ENCODE measurements at places on chromosomes 6 and 20. TPM values are rescaled to one million over a fixed set of nuclear protein-coding genes. Genes with fewer than 3 reads are reported as not detected.
A peak's percentile ranks its signal among the peaks of the same experiment; 100 is the strongest.

GRCh38 chr6:83176246-83176645 is 16.8 kb downstream of the PGM3 start:
- no peak for DNase-seq

- DNase-seq: peak; percentile 22
Measured at GRCh38 chr6:144283646-144284477, 1.3 kb upstream of the UTRN start.

- DNase-seq: peak; percentile 78
Measured at GRCh38 chr20:38144974-38145728, 19.9 kb downstream of the TGM2 start.

GRCh38 chr6:80921861-80922460 is 815.5 kb downstream of the BCKDHB start:
- no peak for DNase-seq

- DNase-seq: peak; percentile 4
Measured at GRCh38 chr6:30238178-30238795, 25.1 kb upstream of the TRIM26 start.

The CDSN gene
- 0.22 TPM for total RNA-seq

DNA sequence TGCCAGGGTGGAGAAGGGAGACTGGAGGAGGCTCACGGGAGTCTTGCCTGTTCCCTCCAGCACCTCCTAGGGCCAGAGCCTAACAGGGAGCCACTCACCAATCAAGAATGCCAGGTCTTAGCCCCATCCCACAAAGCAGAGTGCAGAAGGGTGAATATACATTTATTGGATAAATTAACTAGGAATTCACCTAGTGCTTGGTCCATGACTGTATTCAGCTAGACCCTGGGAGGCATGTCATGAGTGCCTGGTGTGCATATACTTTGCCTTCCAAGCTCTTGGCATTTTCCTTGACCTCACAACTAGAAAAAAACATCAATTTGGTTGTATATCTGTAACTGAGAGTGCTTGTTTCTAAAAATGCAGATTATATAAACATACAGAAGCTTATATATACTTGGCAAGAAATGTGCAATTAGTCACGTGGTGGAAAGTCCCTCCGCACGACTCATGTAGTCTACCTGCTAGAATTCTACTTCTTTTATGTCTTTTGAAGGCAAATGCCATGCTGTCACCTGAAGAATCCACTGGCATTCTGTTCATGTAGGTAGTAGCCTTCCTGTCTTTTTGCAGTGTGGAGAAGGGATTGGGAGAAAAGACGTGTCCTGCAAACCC is 991.0 kb downstream of the KIF16B start:
- DNase-seq: no peak

DNA sequence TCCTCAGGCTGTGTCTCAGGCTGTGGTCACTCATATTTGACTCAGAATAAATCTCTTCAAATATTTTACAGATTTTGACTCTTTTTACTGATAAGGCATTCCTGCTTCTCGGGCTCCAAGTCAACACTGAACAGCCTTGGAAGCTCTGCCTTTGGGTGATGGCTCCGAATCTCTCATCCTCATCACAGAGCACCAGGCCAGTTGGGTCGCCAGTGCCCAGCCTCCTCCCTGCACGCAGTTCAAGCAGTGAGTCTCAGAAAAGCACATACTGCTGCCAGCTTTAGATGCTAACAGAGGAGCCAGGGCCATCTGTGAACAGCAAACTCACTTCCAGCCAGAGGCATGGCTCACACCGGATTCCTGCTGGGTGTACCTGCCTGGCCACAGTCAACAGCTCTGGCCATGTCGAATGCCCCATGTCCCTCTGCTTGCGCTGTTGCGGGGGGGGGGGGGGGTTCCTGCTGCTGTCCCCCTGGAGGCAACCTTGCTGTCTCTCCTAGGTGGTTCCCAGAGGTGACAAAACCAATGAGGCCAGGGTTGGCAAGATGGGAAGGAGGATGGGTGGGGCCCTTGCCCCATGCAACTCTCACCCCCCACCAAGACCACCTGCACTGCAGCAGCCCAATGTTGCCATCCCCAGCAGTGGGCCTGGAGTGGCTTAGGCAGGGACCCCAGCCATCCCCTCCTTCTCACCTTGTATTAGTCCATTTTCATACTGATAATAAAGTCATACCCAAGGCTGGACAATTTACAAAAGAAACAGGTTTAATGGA is 248.8 kb downstream of the ERMARD start:
- DNase-seq: no peak

DNA sequence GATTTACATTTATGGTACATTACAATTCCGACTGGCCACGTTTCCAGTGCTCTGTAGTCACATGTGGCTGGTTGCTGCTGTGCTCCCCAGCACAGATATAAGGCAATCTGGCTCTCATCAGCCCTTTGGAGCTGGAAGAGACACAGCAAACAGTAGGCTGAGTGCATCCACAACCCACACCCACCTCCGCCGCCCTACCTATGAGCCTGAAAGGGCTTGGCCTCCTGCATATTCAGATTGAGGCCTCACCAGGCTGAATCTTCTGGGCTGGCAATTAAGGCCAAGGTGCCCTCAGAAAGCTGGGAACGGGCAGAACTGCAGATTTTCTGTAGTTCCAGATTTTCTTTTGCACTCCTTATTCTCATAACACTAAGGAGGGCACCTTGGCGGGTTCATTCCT is 2.7 kb upstream of the SNHG17 start:
- no peak for DNase-seq

The RSPO3 gene
- total RNA-seq: 4.5 TPM

The SS18L1 gene
- total RNA-seq: 13.2 TPM

The HLA-DPB1 gene
- total RNA-seq: 2.7 TPM

DNA sequence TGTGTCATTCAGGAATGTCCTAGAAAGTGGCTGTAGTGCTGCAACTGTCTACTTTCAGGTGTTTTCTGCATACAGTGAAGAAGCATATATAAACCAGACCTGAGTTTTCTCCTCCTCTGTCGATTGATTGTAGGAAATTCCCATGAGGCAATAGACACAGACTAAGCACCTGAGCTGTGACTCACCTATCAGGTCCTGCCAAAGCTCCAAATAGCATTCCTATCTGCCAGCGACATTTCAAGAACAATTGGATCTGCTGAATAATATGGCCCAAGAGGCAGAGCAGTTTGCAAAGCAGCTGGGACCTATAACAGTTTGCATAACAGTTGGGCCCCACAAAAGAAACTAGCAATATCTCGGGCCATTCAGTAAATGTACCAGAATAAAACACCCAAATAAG is 360.4 kb downstream of the HAO1 start:
- no peak for DNase-seq

The RGS17 gene
- 3.7 TPM for total RNA-seq

DNA sequence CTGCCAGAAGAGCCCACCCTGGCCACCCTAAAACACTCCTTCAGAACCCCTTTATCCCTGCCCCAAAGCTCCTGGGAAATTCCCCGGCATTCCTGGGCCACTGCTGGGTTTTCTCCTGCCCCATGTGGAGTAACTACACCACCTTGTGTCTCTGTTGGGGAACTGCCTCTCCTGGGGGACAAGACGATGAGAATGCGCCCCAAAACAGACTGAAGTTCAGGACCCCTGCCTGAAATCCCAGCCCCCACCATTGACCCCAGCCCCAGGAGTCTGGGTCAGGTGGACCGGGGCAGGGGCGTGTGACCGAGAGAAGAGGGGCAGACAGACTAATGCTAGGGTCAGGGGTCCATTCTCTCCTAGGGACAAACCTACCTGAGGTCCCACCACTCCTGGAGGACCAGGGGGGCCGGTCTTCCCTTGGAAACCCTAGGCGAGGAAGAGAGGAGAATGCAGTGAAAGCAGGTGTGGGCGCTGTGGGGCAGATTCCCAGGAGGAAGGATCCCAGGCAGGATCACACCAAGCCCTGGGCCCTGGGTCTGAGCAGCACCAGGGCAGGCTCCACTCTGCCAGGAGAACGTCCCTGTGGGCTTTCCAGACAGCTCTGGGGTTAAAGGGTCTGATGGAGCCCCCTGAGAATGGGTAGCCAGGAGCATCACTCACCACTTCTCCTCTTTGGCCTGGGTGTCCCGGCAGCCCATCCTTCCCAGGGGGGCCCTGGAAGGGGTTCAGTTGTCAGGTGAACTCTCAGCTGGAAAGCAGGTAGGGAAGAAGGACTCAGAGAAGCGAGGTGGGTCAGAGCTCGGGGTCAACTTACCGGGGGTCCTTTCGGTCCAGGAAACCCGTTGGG is 19.4 kb downstream of the COL11A2 start:
- peak; percentile 14 for DNase-seq

The SRSF6 gene
- total RNA-seq: 149 TPM

DNA sequence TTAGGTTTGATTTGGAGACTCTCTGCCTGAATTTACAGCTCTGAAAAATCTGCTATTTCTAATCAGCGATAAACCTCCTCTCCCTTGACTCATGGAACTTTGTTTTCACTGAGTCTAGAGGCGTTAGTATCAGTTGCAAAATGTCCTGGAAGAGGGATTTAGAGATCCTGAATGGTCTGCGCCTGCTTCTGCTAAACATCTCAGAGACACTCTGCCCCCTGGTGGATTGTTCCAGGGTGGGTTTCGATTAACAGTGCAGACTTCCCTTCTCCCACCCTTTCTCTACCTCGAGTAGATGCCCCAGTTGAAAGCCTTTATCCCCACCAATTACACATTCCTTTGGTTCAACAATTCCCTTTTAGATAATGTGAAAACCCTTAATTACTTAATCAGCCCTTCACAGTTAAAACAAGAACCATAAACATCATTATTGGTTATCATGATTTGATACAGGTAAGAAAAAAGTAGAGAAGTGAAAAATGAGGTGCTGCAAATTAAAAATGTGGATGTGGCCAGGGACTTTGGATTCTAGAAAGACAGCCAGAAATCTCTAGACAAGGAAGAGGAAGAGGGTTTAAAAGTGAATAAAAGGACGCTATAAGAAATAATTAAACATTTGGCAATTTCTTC is 5.5 kb downstream of the HTR1B start:
- DNase-seq: peak; percentile 85

DNA sequence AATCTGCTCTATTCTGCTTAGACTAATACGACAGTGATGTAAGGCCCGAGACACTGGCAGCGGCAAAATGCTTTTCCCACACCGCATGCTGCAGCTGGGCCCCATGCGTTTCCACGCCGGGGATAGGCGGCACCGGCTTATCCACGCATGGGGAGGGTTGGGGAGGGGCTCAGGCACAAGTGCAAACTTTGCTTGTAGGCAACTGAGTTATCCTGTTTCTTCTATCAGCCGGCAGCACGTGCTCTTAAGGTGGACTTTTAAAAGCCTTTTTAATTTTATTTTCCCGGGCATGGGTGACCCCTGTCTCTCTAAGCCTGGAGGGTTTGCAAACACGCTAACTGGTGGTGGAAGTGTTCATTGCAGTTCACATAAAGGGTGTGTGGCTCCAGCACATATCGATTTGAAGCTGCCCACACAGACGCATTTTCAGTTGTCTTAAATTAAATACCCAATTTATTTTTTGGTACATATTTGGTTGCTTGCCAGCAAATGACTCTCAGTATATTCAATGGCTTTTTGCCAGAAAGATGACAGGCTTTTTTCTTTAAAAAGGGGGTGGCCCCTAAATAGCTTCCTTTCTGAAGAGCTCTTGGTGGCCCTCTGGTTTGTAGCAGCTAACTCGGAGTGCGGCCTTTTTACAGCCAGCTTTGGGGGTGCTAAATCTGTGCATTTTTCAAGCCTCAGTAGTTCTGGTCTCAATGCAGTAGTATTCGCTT is 561.8 kb upstream of the AGPAT4 start:
- DNase-seq: no peak

GRCh38 chr20:47733892-47734291 is 51.4 kb downstream of the SULF2 start:
- no peak for DNase-seq

DNA sequence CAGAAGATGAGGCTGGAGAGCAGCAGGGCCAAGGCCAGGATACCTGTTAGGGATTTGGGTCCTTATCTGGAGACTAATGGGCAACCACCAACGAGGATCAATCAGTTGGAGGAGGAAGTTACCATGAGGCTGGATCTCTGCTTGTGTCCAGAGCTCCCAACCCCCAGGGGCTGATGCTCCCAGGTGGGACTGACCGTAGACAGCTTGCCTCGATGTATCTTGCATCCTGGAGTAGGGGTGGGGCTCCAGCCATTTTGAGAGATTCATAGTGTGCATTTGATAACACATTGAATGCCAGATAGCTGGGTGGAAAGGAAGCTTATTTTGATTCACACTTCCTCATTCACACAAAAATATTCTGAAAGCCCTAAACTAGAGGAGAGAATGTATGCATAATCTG is 4.6 kb upstream of the RFPL4B start:
- DNase-seq: no peak

DNA sequence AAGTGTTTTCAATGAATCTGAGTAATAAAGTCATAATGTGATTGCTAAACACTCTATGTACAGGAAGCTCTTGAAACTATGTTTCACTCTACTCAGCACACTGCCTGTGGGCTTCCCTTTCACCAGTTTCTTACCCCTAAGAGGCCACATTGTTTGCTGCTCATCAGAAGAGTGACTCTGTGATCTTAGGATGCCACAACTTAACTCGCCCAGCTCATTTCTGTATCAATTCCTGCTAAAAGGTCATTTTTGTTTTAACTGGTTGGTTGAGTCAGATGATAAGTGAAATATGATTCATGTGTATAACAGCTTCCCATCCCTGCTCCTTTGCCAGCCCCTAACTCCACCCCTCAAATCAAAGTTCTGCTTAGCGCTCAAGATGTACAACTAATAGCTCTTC is 9.8 kb upstream of the NDUFAF4 start:
- peak; percentile 26 for DNase-seq

The KCNS1 gene
- total RNA-seq: 2.3 TPM

The CST4 gene
- not detected for total RNA-seq

DNA sequence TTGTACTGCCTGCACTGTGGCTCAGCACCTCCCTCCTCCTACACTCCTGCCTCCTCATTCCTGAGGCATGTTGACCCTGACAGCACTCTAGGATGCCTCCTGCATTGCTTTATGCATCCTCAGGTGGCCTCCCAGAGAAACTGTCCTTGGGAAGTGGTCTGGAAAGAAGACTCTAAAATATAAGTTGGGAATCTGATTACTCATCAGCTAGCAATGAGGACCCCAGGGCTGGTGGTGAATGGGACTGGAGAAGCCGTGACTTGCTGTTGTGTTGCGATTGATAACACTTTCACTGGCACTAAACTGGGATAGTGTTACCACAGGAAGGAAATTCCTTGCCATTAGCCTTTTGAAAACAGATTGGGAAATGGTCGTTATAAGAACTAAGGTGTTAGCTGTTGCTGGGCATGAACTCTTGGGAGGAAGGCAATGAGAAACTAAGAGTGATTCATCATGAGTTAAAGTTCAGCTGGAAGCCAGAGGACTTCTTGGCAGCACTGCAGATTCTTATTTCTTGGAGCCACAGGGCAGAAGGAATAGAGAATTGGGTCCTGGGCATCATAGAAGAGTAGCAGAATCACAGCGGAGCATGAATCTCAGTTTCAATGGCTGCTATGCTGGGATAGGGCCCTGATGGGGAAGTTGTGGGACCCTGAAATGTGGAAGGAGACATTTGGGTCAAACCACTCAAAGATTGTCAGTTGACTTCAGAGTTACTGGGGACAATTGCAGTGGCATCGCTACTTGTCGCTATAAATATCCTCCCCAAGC is 10.1 kb upstream of the SIRPD start:
- DNase-seq: peak; percentile 60

DNA sequence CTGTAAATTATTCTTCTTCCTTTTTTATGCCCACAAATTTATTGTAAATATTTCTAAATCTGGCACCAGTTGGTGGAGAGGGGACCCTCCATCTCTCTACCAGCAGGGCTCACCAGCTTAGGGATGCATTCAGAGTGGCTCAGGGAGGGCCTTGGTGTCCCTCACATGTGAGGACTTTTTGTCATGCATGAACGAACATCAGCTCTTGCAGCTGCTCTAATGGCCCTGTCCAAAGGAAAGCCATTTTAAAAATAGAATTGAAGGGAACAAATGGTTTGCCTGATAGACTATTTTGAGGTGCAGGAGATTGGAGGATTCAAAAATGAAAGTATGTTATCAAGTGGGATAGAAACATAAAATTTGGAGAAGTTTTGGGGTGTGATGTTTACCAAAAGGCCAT is 37.5 kb upstream of the KLHL31 start:
- DNase-seq: no peak

All from astrocyte (in vitro differentiated cells and primary cell).